ENCODE measurements at places on chromosomes 5 and 9. TPM values are rescaled to one million over a fixed set of nuclear protein-coding genes. Genes with fewer than 3 reads are reported as not detected.

CAVIN4 gene
- 1.1 TPM for total RNA-seq

LCN15 gene
- total RNA-seq = not detected

KIF2A gene
- total RNA-seq = 42.1 TPM

KDM3B gene
- total RNA-seq = 36.3 TPM

MARVELD2 gene
- 0.14 TPM for total RNA-seq

TXNDC8 gene
- not detected for total RNA-seq

SMIM32 gene
- not detected for total RNA-seq

CNTLN gene
- 9.7 TPM for total RNA-seq

SLC38A9 gene
- 39.8 TPM for total RNA-seq

ZER1 gene
- 20.5 TPM for total RNA-seq

STOM gene
- total RNA-seq = 500 TPM

PCDHGC4 gene
- 1.7 TPM for total RNA-seq

ZNF366 gene
- total RNA-seq = not detected

ANKRD33B gene
- 8.4 TPM for total RNA-seq

NCBP1 gene
- 33.6 TPM for total RNA-seq

LCN6 gene
- total RNA-seq = not detected

SOHLH1 gene
- total RNA-seq = not detected

KIF4B gene
- under 0.01 TPM for total RNA-seq

KLF9 gene
- total RNA-seq = 102 TPM

SLC4A9 gene
- not detected for total RNA-seq

TLX3 gene
- not detected for total RNA-seq

ARHGEF39 gene
- total RNA-seq = 0.09 TPM

BTNL8 gene
- not detected for total RNA-seq

FBXL7 gene
- 2.9 TPM for total RNA-seq

SPATA9 gene
- 0.71 TPM for total RNA-seq

NR3C1 gene
- 68.3 TPM for total RNA-seq

ST8SIA4 gene
- 0.28 TPM for total RNA-seq

PCDHGA1 gene
- 1.1 TPM for total RNA-seq

AQP3 gene
- total RNA-seq = 12.2 TPM

BTNL3 gene
- total RNA-seq = not detected

RNF44 gene
- 0.57 TPM for total RNA-seq

PCDHA1 gene
- total RNA-seq = under 0.01 TPM

ADCY2 gene
- total RNA-seq = 0.65 TPM

All from smooth muscle cell of bladder (primary cell).